CD4-positive, CD25-positive, alpha-beta regulatory T cell (primary cell): ENCODE measurements at places on chromosomes 12 and 14.

GRCh38 chr12:75836533-75836932 lies 195.0 kb downstream of the PHLDA1 start:
- DNase-seq, result no peak

GRCh38 chr14:80549141-80549540 lies 337.8 kb upstream of the DIO2 start:
- no peak for DNase-seq

- DNase-seq, result no peak
Measured at GRCh38 chr14:67500981-67501380, 12.5 kb upstream of the TMEM229B start.

GRCh38 chr14:61328626-61329262 lies 7.4 kb downstream of the PRKCH start:
- no peak for DNase-seq

DNA sequence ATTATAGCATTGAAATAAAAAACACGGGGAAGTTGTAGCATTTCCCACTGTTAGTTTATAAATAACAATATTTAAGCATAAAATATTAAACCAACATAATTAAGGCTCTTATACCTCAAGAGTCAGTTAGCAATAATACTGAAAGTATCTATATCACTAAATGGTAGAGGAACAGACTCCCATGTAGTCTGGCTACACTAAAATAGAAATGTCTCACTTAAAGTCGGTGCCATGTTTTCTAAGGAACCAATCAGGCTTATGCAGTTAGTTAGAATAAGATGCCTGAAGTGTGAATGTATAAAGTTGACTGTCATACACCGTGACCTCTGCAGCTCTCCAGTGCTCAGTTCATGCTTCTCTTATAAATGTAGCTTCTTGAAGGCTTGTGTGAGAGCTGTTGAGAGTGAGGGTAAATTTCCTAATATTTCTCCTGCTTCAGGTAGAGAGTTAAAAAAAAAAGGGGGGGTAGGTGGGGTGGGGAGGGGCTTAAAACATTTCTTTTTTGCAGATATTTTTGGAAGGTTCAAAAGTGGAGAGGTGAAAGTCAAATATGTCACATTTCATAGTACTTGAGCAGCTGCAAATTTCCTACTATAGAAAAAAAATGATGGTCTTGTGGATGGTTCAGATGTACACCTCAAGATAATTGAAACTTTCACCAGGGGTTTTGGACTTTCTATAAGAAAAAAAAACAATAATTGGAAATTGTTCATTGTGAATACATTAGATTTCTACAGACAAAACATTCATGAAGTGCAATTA lies 64.5 kb downstream of the PTCSC3 start:
- no peak for DNase-seq

DNA sequence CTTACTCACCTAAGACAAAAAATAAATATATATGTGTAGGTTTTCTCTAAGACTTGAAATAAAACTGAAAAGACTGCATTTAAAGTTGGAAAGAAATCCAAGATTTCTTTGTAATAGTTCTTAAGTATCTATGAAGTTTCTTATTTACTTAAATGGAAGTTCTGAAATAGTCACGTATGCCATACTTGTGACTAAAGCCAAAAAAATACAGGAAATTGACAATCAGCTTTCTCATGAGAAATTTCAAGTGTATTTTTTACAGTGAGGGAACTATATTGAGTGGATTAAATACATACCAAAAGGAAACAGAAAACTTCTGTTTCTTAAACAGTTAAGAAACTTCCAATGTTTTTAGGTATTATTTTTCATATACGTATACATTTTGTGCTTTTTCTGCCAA lies 188.1 kb downstream of the DPY19L2 start:
- no peak for DNase-seq

- DNase-seq, result no peak
Measured at GRCh38 chr12:92096346-92097136, 49.1 kb downstream of the BTG1 start.

DNA sequence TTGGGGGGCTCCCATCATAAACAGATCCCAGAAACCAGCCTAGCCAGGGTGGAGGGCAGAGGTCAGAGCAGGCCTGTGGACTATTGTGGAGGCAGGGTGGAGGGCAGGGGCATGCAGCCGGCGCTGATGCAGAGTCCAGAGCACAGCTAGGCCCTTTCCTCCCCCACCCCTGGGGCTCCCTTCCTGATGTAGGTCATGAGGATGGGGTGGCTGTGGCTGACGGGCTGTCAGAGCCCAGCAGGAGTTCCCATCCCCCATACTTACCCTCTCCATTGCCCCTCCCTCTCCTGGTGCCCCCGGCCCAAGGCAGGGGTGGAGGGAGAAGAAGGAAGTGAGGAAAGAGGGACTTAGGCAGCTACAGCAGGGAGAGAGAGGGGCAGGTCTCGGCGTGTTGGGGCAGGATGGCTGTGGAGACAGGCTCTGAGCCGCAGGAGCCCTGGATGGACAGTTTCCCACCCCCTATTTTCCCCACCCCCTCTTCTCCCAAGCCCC lies 5.7 kb upstream of the ZNF385A start:
- DNase-seq, result no peak

GRCh38 chr14:71959055-71959454 lies 26.8 kb downstream of the RGS6 start:
- no peak for DNase-seq

GRCh38 chr14:100726550-100727085 lies at the start of gene DLK1:
DLK1 (plus strand) TSS chr14:100726892; CDS start chr14:100727069, 177 bp downstream.
- DNase-seq, result peak; percentile 4

DNA sequence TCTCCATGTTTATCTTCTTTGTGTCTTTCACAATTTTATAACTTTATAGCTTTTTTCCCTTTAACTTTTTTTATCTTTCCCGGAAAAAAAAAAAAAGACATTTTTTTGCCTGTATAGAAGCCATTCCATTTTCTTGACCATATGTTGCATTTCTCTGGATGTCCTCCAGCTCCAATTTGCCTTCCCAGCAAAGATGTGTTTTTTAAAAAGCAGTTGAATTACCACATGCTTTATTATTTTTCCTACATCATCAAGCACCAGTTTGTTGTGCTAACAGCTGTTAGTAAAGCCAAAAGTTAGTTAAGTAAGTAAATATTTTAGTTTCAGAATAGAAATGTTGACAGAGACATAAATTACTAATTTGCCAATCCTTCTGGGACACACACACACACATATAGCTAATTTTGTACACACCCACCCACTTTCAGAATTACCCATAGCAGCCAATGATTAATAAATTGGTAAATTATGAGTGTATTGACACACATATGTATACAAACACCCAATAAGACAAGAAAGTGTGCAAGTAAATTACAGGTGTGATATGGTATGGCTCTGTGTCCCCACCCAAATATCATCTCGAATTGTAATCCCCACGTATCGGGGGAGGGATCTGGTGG lies 118.3 kb downstream of the SLC38A6 start:
- no peak for DNase-seq

GRCh38 chr12:42442311-42442759 lies 116.4 kb downstream of the PPHLN1 start:
- no peak for DNase-seq

DNA sequence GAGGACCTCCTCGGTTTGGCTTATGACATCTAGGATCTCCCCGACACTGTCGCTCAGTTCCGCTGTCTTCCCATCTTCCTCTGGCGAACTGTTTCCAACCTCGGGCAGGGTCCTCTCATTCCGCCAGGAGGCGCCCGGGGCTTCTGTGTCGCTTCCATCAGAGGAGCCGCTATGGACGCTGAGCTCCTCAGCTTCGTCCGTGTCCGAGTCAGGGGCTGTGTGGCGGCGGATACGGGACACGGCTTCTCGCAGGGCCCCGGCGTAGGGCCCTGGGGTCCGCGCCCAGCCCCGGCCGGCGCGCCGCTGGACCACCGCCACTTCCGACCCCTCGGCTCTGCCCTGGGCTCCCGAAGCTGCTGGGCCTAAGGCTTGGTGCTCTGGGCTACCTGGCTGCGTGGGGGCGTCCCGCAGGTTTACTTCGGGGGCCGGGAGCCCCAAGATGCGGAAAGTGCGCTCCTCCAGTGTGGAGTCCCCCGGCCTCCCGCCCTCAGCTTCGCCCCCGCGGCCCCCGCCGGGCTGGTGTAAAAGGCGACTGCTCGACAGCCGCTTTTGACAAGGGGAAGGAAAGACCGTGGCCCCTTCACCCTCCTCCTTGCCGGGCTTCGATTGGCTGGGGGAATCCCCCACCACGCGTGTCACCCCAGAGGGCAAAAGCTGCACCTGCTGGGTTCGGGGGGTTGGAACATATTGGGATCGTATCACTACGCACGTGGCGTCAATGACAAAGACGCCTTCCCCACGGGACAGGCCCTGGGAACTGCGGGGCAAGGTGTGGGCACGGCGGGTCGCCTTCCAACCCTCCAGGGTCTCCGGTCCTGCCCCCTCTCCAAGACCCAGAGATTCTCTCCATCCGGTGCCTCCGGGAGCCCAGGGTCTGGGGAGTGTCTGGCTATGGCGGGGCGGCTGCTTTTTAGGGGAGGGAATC lies 2.1 kb downstream of the DDN start:
- DNase-seq, result peak; percentile 56

GRCh38 chr12:26533211-26533610 lies 299.8 kb downstream of the ITPR2 start:
- no peak for DNase-seq

GRCh38 chr12:68340404-68341270 lies 8.5 kb upstream of the MDM1 start:
- DNase-seq, result no peak
